CD4-positive, alpha-beta T cell treated with Interleukin-15 for 1 hour (primary cell): ENCODE measurements at places on chromosomes 5 and 9.

DNA sequence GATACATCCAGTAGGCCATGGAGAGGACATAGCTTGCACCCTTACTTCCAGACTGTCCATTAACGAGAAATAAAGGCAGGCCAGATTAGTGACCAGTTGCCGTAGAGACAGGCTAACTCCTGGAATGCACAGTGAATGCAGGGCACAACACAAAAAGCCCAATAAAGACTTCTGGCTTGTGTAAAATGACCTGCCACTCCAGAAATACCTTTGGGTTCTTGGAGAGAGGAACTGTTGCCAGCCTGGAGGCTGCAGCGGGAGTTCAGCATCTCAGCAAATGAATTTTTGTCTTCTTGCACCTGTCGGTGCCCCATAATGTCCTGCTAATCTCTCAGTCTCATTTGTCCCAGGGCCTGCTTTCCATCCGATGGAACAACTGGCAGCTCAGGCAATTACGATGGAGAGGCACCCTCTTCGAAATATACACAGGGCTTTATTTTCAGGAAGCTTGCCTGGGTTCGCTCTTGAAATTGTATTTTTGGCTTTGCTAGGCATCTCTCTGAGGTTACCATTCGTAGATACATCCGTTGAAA is 538.8 kb upstream of the ZNF462 start:
- no peak for DNase-seq

DNA sequence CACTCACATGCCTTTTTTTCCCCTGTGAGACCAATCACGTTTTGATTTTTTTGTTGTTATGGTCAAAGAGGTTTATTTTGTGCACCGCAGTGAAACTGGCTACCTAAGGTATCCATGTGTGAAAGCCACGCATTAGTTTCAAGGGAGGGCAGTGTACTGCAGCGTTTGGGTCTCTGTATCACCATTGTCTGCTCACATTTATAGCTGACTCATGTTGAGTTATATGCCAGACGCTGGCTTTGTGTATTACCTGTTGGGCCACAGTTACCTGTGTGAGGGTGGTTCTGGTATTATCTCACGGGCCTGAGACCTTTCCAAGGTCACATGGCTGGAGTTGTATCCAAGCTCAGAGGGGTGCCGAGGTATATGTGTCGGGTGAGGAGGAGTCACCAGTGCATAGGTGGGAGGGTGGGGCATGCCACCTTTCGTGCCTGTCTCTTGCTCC is 75.8 kb downstream of the ARHGAP26 start:
- DNase-seq: no peak

DNA sequence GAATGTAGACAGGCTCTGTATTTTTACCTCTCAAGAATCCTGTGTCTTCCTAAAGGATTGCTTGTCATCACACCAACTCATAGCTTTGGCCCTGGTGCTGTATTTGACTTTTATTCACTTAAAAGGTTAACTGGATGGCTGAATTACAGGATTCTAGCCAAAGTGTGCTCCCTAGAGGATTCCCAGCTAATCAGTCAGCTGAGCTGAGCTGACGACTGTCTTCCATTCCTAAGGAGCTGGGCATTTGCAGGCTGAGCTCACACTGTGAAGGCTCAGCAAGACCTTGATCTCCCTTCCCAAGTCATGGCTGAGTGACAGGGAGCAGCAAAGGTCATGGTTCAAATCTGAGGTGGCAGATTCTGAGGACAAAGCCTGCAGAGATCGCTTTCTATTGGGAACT is 59.0 kb upstream of the PALM2AKAP2 start:
- DNase-seq: no peak

- no peak for DNase-seq
Measured at GRCh38 chr9:85443190-85443598, 298.6 kb downstream of the AGTPBP1 start.

GRCh38 chr5:88979244-88979643 is 96.3 kb upstream of the MEF2C start:
- DNase-seq: no peak

DNA sequence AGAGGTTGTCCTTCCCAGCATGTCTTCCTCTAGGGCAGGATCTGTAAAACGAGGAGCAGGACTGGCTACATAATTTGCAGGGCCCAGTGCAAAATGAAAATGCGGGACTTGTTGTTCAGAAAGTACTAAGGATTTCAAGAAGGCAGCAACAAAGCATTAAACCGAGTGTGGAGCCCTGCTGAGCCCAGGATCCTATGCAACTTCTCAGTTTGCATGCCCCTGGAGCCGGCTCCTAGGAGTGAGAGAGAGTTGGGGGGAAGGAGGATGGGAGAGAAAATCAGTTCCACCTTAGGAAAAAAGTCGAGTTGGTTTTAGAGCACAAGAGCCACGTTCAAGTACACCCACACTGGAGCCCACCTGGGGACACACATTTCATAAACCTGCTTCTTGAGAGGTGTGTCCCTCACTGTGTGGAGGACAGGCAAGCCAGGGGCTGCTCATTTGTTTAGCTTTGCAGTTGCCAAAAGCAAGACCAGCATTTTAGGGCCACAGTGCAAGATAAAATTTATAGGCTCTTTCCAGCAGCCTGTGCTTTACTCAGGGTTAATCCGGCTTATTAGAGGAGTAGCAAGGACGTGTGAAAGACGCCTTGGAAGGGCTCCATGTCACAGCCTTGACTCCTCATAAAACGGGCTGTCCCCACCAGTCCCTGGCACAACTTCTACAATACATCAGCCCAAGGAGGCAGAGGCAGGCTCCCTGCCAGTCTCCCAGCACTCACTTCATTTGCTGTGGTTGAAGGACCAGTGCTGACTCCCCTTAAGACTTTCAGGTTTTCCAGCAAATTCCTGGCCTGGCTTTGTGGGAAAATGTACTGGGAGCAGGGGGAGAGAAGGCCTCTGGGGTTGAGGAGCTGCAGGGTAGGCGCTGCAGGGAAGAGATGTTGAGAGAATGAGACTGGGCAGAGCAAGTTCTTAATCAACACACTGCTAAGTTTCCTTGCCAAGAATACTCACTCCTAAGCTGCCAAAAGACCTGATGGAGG is 159.7 kb upstream of the SEMA6A start:
- DNase-seq: no peak

DNA sequence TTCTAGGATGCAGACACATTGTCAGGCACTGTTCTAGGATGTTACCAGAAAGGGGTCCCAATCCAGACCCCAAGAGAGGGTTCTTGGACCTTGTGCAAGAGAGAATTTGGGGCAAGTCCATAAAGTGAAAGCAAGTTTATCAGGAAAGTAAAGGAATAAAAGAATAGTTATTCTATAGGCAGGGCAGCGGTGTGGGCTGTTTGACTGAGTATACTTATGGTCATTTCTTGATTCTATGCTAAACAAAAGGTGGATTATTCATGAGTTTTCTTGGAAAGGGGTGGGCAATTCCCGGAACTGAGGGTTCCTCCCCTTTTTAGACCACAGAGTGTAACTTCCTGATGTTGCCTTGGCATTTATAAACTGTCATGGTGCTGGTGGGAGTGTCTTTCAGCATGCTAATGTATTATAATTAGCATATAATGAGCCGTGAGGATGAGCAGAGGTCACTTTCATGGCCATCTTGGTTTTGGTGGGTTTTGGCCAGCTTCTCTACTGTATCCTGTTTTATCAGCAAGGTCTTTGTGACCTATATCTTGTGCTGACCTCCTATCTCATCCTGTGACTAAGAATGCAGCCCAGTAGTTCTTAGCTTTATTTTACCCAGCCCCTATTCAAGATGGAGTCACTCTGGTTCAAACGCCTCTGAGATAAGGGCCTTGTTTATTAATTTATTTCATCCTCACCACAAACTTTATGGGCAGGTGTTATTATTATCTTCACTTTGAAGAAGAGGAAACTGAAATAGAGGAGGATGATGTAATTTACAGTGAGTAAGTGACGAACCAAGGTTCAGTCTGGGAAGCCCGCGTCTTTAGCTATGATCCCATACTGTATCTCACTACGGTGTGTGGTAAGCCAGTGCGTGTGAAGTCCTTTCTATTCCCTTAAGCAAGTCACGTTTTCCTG is 186.0 kb upstream of the KLF4 start:
- peak; percentile 44 for DNase-seq
